ENCODE measurements at places on chromosomes 4 and X. TPM values are rescaled to one million over a fixed set of nuclear protein-coding genes. Genes with fewer than 3 reads are reported as not detected.

EOLA1 gene
- 16.0 TPM for total RNA-seq

CT45A1 gene
- not detected for total RNA-seq

KIT gene
- total RNA-seq, result 0.78 TPM

SLC25A6 gene
- total RNA-seq, result 314 TPM

HTATSF1 gene
- 33.6 TPM for total RNA-seq

PLP2 gene
- 181 TPM for total RNA-seq

PLXNB3 gene
- total RNA-seq, result 15.4 TPM

ARX gene
- total RNA-seq, result not detected

TCEAL3 gene
- 61.6 TPM for total RNA-seq

RAB39B gene
- total RNA-seq, result 0.28 TPM

SMARCAD1 gene
- total RNA-seq, result 23.9 TPM

BMP2K gene
- total RNA-seq, result 43.1 TPM

UGT2B11 gene
- total RNA-seq, result not detected

ELOVL6 gene
- 17.5 TPM for total RNA-seq

- H3K27ac ChIP-seq, result peak overlapping the region; percentile 37
- H3K4me1 ChIP-seq, result peaks cover 42% of the 10 kb centered on the region
- no peak for DNase-seq
- H3K4me3 ChIP-seq, result no peak overlapping the region
- peaks cover 12% of the 10 kb centered on the region for H3K36me3 ChIP-seq
Observed at GRCh38 chr4:2583517-2583916, 47.1 kb downstream of the FAM193A start.

- no peak for DNase-seq
- H3K27me3 ChIP-seq, result peaks cover 2% of the 10 kb centered on the region
- H3K4me1 ChIP-seq, result no peaks in the 10 kb centered on the region
- no peak overlapping the region for H3K27ac ChIP-seq
- H3K36me3 ChIP-seq, result no peaks in the 10 kb centered on the region
- H3K4me3 ChIP-seq, result no peak overlapping the region
Observed at GRCh38 chrX:55127692-55128091, 38.9 kb downstream of the PAGE2 start.

- no peak overlapping the region for H3K4me3 ChIP-seq
- H3K4me1 ChIP-seq, result peaks cover 9% of the 10 kb centered on the region
- no peak for DNase-seq
Observed at GRCh38 chr4:147651563-147651962, 32.4 kb downstream of the PRMT9 start.

- H3K36me3 ChIP-seq, result peaks cover 7% of the 10 kb centered on the region
- peaks cover 70% of the 10 kb centered on the region for H3K4me1 ChIP-seq
- no peak overlapping the region for H3K4me3 ChIP-seq
- DNase-seq, result no peak
- H3K27me3 ChIP-seq, result peaks cover 2% of the 10 kb centered on the region
Observed at GRCh38 chr4:4477796-4478195, 64.1 kb downstream of the STX18 start.

- DNase-seq, result no peak
- H3K27me3 ChIP-seq, result no peaks in the 10 kb centered on the region
- no peak overlapping the region for H3K4me3 ChIP-seq
- H3K36me3 ChIP-seq, result no peaks in the 10 kb centered on the region
- H3K27ac ChIP-seq, result no peak overlapping the region
Observed at GRCh38 chrX:46803140-46803539, 33.7 kb upstream of the RP2 start.

DNA sequence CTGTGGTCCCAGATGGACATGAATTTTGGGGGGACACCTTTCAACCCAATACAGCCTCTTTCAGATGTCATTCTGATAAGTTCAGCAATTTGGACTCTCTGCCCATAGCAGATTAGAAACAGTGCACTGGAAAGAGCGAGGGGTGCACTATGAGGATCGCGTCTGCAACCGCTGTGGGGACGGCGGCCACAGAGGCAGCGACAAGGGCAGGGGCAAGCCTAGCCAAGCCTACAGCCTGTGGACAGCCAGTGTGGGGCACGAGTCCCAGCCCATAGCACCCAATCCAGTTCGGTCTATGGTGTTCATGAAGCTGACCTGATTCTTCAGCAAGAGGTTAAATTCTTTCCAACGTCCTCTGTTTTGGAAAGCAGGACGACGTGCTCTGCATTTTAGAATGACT lies 9.7 kb upstream of the NSG1 start:
- DNase-seq, result no peak
- H3K27ac ChIP-seq, result no peak overlapping the region
- no peak overlapping the region for H3K4me3 ChIP-seq

- H3K27me3 ChIP-seq, result no peaks in the 10 kb centered on the region
- DNase-seq, result no peak
- peaks cover 55% of the 10 kb centered on the region for H3K4me1 ChIP-seq
Observed at GRCh38 chr4:186827534-186827897, 103.9 kb upstream of the FAT1 start.

GRCh38 chr4:68861057-68861456 lies 45.3 kb downstream of the UGT2B10 start:
- no peaks in the 10 kb centered on the region for H3K4me1 ChIP-seq
- peaks cover 2% of the 10 kb centered on the region for H3K27me3 ChIP-seq
- no peak for DNase-seq
- no peak overlapping the region for H3K4me3 ChIP-seq
- no peaks in the 10 kb centered on the region for H3K36me3 ChIP-seq

- peaks cover 3% of the 10 kb centered on the region for H3K27me3 ChIP-seq
- no peak overlapping the region for H3K4me3 ChIP-seq
- no peak for DNase-seq
- H3K4me1 ChIP-seq, result no peaks in the 10 kb centered on the region
- no peak overlapping the region for H3K27ac ChIP-seq
Observed at GRCh38 chrX:8405631-8406030, 59.0 kb upstream of the VCX3B start.

DNA sequence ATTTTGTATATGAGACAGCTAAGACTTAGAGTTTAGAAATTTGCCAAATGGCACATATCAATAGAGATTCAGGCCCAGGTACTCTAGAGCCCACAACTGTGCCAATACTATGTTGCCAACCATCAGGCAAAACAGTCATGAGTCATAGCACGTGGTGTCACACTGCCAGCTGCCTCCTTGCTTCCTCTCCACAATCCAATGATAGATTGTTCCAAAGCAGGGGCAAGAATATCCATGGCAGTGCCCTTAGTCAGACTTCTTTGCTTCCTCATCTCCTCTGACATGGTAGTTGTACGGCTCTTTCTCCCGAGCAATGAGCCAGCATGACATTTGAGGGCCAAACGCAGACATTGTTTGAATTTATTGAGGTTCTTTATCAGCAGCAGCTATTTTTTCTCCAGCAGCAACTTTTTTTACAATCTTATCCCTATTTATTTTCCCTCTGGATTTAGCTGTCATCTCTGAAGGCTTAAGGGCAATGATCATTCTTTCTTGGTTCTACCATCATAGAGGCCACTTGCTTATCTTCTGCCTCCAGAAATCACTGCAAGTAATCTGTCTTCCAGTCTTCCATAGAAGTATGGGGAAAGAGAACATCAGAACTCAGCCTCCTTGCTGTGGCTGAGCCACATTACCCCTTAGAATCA lies 169.7 kb downstream of the COL4A6 start:
- H3K4me3 ChIP-seq, result no peak overlapping the region
- DNase-seq, result no peak
- peaks cover 6% of the 10 kb centered on the region for H3K27me3 ChIP-seq
- no peaks in the 10 kb centered on the region for H3K36me3 ChIP-seq
- no peak overlapping the region for H3K27ac ChIP-seq
- no peaks in the 10 kb centered on the region for H3K4me1 ChIP-seq

DNA sequence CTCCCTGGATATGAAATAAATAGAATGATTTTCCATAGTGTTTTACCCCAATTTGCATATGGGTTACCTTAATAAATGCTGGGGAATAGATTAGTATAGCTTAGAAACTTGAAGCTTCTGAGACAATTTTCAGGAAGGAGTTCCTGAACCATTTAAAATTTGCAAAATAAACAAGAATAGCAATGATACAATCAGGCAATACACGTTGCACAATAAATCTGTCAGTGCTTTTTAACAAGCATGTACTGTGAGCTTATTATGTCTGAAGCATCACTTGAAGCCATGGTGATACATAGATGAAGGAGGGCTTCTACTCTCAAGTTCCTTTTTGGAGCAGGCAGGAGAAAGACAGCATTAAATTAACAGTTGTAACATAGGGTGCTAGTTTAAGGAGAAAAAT lies 84.2 kb upstream of the WDFY3 start:
- H3K27ac ChIP-seq, result no peak overlapping the region
- no peaks in the 10 kb centered on the region for H3K4me1 ChIP-seq
- no peaks in the 10 kb centered on the region for H3K36me3 ChIP-seq
- H3K4me3 ChIP-seq, result no peak overlapping the region
- no peak for DNase-seq

GRCh38 chr4:71417150-71417549 lies 78.3 kb downstream of the SLC4A4 start:
- no peak for DNase-seq
- peaks cover 16% of the 10 kb centered on the region for H3K36me3 ChIP-seq
- no peak overlapping the region for H3K27ac ChIP-seq

- H3K36me3 ChIP-seq, result no peaks in the 10 kb centered on the region
- no peak for DNase-seq
- no peak overlapping the region for H3K27ac ChIP-seq
- no peak overlapping the region for H3K4me3 ChIP-seq
- H3K4me1 ChIP-seq, result peaks cover 9% of the 10 kb centered on the region
Observed at GRCh38 chr4:3725936-3726870, 40.0 kb upstream of the ADRA2C start.

GRCh38 chr4:139726615-139727014 lies 61.0 kb downstream of the MGST2 start:
- no peak for DNase-seq
- no peaks in the 10 kb centered on the region for H3K4me1 ChIP-seq
- no peaks in the 10 kb centered on the region for H3K36me3 ChIP-seq
- peaks cover 5% of the 10 kb centered on the region for H3K27me3 ChIP-seq

- no peak overlapping the region for H3K27ac ChIP-seq
- peaks cover 2% of the 10 kb centered on the region for H3K27me3 ChIP-seq
- peaks cover 33% of the 10 kb centered on the region for H3K36me3 ChIP-seq
- peak; percentile 20 for DNase-seq
- no peak overlapping the region for H3K4me3 ChIP-seq
Observed at GRCh38 chr4:55437356-55437796, 41.6 kb downstream of the TMEM165 start.

GRCh38 chr4:27742816-27743215 lies 882.2 kb downstream of the STIM2 start:
- H3K36me3 ChIP-seq, result no peaks in the 10 kb centered on the region
- peaks cover 7% of the 10 kb centered on the region for H3K27me3 ChIP-seq
- DNase-seq, result no peak
- no peaks in the 10 kb centered on the region for H3K4me1 ChIP-seq
- no peak overlapping the region for H3K4me3 ChIP-seq

GRCh38 chrX:131704136-131704695 lies 160.3 kb downstream of the OR13H1 start:
- peaks cover 13% of the 10 kb centered on the region for H3K4me1 ChIP-seq
- peak; percentile 18 for DNase-seq
- H3K27ac ChIP-seq, result peak overlapping the region; percentile 67
- no peaks in the 10 kb centered on the region for H3K27me3 ChIP-seq

- peaks cover 29% of the 10 kb centered on the region for H3K27me3 ChIP-seq
- no peak overlapping the region for H3K4me3 ChIP-seq
- no peak overlapping the region for H3K27ac ChIP-seq
- DNase-seq, result peak; percentile 36
Observed at GRCh38 chr4:56307423-56307822, 79.9 kb downstream of the AASDH start.

DNA sequence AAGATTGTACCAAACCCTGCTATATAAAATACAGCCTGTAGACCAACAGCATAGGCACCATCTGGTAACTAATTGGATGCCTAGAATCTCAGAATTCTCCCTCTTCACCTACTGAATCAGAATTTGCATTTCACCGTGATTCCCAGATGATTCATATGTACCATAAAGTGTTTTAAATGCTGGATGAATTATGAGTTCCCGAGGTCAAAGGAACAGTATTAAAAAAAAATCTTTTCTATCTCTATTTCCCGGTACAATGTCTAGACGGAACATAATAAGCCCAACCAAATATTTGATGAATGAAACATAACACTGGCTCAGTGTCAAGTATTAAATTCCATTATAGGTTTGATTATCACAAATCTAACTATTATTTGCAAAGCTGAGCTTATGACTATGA lies 280.0 kb downstream of the ANKRD50 start:
- H3K27me3 ChIP-seq, result no peaks in the 10 kb centered on the region
- H3K27ac ChIP-seq, result peak overlapping the region; percentile 4
- peaks cover 33% of the 10 kb centered on the region for H3K4me1 ChIP-seq
- no peak overlapping the region for H3K4me3 ChIP-seq
- DNase-seq, result peak; percentile 23
- no peaks in the 10 kb centered on the region for H3K36me3 ChIP-seq

- no peak overlapping the region for H3K27ac ChIP-seq
- H3K27me3 ChIP-seq, result peaks cover 2% of the 10 kb centered on the region
- no peaks in the 10 kb centered on the region for H3K4me1 ChIP-seq
Observed at GRCh38 chr4:108417923-108418322, 202.5 kb upstream of the RPL34 start.

GRCh38 chrX:700936-701335 lies 70.3 kb downstream of the SHOX start:
- H3K4me3 ChIP-seq, result no peak overlapping the region
- peaks cover 28% of the 10 kb centered on the region for H3K4me1 ChIP-seq
- H3K36me3 ChIP-seq, result peaks cover 5% of the 10 kb centered on the region
- H3K27ac ChIP-seq, result no peak overlapping the region

- peaks cover 17% of the 10 kb centered on the region for H3K4me1 ChIP-seq
- no peak overlapping the region for H3K27ac ChIP-seq
- no peak for DNase-seq
- peaks cover 4% of the 10 kb centered on the region for H3K27me3 ChIP-seq
Observed at GRCh38 chrX:130563476-130563875, 161.7 kb downstream of the RBMX2 start.

- no peak overlapping the region for H3K4me3 ChIP-seq
- no peak overlapping the region for H3K27ac ChIP-seq
- H3K4me1 ChIP-seq, result no peaks in the 10 kb centered on the region
- no peaks in the 10 kb centered on the region for H3K27me3 ChIP-seq
Observed at GRCh38 chr4:173391701-173392100, 7.2 kb downstream of the SCRG1 start.
